ENCODE measurements at places on chromosomes 5 and 9. TPM values are rescaled to one million over a fixed set of nuclear protein-coding genes. Genes with fewer than 3 reads are reported as not detected.

DNA sequence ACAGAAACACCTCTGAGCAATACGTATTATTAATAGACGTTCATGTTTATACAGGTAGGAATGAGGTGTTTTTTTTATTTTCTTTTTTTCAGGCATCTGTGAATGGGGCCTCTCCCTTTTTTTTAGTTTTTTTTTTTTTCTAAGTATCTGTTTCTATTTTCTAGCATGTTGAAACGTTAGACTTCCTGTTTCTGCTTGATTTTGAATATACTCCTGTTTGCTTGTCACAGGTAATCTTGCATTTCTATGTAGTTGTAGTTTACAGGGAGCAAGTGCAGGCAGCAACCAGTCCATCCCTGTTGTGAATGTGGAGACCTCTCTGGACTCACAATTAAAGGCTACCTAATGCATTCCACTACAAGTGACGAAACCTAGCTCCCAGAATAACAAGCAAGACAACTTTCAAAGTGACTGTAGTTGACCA is 22.8 kb upstream of the TNFAIP8 start:
- DNase-seq = no peak
- peaks cover 3% of the 10 kb centered on the region for H3K36me3 ChIP-seq
- no peaks in the 10 kb centered on the region for H3K27me3 ChIP-seq
- peak overlapping the region; percentile 89 for H3K27ac ChIP-seq

GRCh38 chr5:35482167-35482755 is 135.4 kb upstream of the SPEF2 start:
- H3K4me3 ChIP-seq = no peak overlapping the region
- H3K27ac ChIP-seq = no peak overlapping the region
- no peaks in the 10 kb centered on the region for H3K27me3 ChIP-seq
- H3K36me3 ChIP-seq = no peaks in the 10 kb centered on the region

Gene GRXCR2
- not detected for total RNA-seq

DNA sequence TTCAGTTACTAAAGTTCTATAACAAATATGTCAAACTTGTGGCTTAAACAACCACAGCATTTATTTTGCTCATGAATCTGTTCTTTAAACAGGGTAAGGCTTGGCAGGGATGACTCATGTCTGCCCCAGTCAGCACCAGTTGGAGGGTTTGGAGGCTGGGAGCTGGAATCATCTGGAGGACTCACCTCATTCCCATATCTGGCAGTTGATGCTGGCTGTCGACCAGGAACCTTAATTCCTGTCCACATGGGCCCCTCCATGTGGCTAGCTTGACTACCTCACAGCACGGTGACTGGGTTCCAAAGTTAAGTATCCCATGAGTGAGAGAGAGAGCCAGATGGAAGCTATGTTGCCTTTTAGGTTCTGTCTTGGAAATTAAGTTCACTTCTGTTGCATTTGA is 13.8 kb upstream of the CCL28 start:
- no peak overlapping the region for H3K27ac ChIP-seq
- H3K4me1 ChIP-seq = peaks cover 10% of the 10 kb centered on the region
- no peaks in the 10 kb centered on the region for H3K36me3 ChIP-seq
- H3K27me3 ChIP-seq = no peaks in the 10 kb centered on the region

All from type B pancreatic cell (in vitro differentiated cells).